Stimulated activated CD4-positive, alpha-beta T cell treated with anti-CD3 and anti-CD28 coated beads, Interleukin-15, amount 100 ng/mL, for 1 hour (primary cell): ENCODE measurements at places on chromosomes 7 and 10.

GRCh38 chr10:59887972-59888640 is 18.2 kb downstream of the CCDC6 start:
- DNase-seq, result no peak

GRCh38 chr7:409339-410281 is 110.0 kb downstream of the PDGFA start:
- DNase-seq, result no peak

DNA sequence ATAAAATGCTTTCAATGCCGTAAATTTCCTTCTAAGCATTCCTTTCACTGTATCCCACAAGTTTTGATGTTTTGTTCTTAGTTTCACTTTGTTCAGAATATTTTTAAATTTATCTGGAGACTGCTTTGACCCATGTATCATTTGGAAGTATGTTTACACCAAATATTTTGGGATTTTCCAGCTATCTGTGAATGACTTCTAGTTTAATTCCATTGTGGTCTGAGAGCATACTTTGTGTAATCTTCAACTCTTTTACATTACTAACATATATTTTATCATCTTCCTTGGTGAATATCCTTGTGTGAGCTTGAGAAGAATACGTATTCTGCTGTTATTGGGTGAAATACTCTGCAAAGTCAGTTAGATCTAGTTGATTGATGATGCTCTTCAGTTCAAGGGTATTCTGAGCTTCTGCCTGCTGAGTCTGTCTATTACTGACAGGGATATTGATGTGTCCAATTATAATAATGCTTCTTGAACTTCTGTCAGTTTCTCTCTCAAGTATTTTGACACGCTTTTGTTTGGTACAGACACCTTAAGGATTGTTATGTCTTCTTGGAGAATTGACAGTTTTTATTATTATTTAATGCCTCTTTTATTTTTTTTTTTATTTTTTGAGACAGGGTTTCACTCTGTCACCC is 31.6 kb downstream of the MKLN1 start:
- DNase-seq, result no peak

DNA sequence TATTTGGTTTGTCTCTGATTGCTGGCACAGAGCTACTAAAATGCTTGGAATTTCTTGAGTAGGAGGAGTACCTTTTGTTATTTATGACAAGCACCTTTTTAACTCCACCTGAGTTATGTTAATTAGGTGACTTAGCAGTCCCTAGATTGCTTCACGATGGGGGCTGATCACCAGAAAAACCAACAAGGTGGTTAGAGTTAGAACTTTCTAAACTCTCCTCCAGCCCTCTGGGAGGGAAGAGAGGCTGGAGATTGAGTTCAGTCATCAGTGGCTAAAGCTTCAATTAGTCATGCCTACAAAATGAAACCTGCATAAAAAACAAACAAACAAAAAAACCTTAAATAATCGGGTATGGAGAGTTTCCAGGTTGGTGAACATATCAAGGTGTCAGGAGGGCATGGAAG is 23.6 kb upstream of the ING3 start:
- DNase-seq, result no peak

GRCh38 chr7:46557781-46558180 is 636.7 kb upstream of the IGFBP3 start:
- DNase-seq, result no peak

- no peak for DNase-seq
These were observed 65.2 kb downstream of the ELFN1 start for GRCh38 chr7:1735262-1735661.
